8988T (cell line): ENCODE measurements at places on chromosomes 6 and 20.

DNA sequence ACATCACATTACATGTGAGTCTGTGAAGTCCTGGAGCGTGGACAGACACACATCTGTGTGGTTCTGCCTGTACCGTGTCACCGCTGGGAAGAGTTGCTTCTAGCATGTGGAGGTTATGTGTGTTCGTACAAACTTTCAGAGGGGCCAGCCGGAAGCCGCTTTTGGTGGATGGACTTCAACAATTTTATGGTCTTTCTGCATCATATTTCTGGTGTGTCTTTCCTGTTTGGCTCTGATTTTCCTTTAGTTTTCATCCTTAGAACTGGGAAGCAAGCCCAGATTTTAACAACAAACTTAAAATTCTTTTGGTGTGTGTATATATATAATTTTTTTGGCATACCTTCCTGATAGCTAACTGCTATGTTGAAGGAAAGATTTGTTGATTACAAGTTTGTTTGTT is 71.2 kb downstream of the TIAM2 start:
- DNase-seq: no peak

- DNase-seq: no peak
These were observed 11.8 kb downstream of the FAM110A start for GRCh38 chr20:845226-845868.

DNA sequence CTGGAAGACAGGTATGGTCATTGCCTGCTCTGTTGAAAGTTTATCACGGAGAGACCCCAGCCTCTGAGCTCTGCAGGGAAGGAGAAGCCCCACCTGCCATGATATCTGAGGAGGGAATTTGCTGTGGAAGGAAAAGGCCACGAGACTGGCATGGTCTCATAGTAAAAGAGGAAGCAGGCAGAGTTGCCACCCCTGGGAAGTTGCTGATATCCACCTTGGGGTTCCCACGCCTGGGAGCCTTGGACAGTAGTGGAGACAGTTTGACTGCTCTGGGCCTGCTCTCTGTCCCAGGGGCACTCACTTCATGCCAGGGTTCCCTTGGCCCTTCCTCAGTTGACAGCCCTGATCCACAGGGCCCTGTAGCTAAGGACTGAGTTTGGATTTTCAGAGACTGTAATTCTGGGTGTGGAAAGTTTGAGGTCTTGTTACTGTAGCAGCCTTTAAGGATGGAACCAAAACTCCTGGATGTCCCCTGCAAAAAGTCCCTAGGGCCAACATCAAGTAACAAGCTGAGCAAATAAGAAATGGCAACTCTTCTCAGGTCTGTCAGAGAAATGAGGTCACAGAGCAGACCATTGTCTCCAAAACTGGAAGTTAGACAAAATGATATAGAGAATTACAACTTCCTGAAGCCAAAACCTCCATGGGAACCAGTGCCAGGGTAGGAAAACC is 6.9 kb upstream of the SIRPB1 start:
- DNase-seq: no peak

DNA sequence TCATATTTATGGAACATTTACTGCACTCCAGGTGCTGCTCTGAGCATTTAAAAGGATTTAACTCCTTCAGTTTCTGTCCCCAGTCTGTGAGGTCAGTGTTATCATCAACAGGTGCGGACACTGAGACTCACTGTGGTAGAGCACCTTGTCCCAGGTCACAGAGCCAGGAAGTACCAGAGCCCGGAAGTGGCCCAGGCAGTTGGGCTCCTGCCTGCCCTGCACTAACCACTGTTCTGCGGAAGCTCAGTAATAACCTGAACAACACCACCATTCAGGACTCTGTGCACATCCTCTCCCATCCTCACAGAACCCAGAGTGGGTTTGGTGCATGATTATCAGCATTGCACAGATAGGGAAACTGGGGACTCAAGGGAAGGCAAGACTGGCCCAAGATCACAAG is 16.8 kb upstream of the SIRPG start:
- no peak for DNase-seq

- DNase-seq: no peak
These were observed 28.6 kb downstream of the GNAS-AS1 start for GRCh38 chr20:58822149-58822548.

DNA sequence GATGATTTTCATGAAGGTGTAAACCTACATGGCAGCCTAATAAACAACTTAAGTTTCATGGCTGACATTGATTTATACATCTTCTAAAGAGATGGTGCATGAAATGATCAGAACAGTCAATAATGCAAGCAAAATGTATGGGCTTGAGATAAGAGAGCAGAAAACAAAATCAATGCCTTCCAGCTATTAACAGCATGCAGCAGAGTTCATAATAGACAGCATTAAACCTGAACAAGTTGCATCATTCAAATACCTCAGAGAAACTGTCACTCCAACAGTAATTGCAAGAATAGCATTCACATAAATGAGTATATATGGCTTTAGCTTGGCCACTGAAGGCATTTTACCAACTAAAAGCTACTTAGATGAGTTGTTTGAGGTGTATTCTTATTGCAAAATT is 319.6 kb upstream of the ARID1B start:
- DNase-seq: no peak

DNA sequence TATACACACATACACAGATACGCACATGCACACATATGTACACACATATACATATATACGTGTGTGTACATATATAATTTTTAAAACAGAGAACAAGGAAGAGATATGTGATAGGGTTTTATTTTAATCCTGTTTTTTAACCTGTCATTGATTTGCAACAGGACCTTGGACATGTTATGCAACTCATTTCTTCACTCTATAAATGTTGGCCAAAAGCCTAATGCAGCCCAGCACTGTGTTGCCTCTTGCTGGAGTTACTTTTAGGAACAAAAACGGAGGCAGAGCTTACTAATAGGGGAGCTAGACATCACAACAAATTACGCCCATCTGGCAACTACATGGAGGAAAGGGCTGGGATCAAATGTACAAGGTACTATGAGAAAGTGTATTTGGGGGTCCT is 179.9 kb upstream of the TAB2 start:
- no peak for DNase-seq

DNA sequence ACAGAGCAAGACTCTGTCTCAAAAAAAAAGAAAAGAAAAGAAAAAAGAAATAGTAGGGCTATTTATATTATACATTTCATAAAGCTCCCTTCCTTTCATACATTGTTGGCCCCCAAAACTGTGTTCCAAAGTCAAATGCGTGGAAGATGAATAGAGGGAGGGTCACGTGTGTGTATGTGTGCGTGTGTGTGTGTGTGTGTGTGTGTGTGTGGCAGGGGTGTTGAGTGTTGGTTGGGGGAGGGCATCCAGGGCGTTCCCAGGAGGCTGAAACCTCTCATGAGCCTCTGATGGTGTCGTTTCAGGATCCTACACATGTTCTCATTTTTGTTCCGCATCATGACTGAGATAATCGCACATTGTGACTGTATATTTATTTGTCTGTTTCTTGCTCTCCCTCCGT is 7.8 kb upstream of the BPIFB1 start:
- DNase-seq: no peak

GRCh38 chr6:63558278-63558677 is 14.0 kb upstream of the LOC128125822 start:
- DNase-seq: no peak

DNA sequence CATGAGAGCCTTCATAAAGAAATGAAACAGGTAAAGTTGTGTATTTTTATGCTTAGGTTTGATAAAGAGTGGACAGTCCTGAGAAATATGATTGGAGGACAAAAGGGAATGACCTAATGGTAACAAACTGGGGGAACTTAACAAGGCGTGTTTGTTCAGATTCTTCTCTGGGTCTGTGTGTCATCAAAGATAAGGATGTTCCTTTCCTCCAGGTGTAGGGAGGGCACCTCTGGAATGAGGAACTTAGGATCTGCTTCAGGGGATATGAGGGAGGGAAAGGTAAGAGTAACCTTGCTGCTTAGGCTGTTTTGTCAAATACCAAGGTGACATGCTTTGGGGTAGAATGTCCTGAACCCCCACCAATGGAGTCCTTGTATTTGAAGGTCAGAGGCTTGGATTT is 291.9 kb downstream of the KCNQ5 start:
- DNase-seq: no peak

DNA sequence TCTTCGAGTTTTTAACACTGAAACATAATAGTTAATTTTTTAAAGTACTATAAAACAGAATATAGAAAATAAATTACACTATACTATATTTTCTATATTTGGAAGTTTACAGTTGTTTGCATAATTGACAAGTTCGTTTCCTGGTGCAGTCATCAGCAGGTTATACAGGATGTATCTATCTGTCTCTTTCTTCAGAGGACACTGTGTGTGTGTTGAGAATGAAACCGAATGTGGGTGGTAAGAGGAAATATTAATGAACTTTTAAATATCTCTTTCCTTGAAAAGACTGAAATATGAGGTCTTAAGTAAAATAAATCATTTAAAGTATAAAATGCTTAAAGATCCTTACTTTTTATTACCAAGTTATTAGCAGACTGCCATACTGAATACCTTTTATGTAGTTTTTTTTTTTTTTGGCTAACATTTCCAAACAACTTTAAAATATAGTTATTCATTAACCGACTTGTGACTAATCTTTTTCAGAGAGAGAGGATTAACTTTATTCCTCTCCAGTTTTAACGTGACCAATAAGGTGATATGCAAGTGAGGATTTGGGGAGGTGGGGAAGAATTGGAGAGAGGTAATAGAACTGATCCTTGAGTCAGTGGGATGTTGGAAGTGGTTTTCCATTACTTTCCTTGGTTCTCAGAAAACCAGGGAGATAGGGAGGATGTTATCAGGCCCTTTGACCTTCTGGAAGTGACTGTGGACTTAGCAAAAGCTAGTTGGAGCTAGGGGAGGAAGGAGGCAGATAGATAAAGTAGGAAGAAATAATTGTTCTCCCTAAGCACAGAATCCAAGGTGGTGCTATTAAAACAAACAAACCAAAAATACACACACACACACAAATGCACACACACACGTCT is 380.0 kb upstream of the FLRT3 start:
- DNase-seq: no peak

DNA sequence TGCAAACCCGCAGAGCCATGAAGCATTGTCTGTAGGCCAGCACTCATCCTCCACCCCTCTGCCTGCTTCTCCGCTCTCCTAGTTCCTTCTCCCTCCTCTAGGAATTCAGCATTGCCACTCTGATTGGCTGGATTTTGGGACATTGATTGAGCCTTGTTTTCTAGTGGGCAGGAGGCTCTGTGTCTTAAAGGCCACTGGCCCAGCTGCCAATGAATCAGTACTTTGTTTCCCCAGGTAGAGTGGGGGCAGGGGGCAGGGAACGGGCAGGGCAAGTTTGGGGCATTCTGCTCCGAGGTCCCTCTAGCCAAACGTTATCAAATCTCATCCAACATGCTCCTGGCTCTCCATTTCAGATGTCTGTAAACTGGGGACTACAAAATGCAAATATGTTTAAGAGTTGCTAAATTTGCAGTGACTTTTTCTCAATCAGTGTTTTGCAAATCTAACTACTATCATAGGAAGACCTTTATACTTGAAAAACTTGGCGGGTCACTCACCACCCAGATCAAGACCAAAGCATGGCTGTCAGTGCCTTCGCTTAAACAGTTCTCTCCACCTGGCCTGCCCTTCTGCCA is 10.4 kb upstream of the BPI start:
- no peak for DNase-seq

DNA sequence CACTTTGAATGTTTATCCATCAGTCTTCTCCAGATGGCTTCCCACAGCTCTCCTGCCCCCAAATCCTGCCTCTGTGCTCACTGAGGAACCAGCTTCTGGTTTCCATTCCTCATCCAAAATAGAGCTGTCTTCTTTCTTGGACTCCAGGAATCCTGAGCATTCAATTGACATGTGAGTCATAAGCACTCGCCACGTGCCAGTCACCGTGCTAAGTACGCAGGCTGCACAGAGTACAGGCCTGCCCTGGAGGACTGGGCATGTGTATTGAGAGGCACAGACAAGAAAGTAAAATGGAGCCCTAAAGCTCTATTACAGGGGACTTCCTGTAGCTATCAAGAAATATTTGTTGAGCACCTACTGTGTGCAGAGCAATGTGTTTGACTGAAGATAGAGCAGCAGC is 39.7 kb upstream of the LRFN2 start:
- no peak for DNase-seq

DNA sequence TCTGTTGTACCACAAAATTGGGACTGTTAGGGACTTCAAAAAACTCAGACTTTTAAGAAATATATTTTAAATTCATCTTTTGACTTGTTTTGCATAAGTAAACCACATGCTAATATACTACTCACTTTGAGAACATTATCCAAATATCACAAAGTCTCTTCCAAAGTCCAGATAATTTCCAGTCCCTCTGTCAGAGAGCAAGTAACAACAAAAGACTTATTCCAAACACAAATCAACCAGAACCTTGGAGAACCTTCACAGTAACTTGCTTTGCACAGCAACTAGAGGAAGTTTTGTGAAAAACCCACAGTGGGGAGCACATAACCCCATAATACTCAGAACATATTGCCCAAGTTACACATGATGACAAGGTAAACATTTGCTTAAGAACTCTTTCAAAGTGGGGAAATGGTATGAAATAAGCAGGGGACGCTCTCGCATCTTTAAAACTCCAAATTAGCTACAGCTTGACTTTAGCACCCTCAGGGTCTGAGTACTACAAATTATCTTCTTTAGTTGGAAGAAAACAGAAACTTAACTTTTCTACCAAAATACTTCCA is 37.8 kb downstream of the CENPW start:
- DNase-seq: no peak

- no peak for DNase-seq
These were observed 54.4 kb upstream of the CCDC28A start for GRCh38 chr6:138719011-138719635.

GRCh38 chr6:15364401-15365037 is 118.7 kb downstream of the JARID2 start:
- DNase-seq: no peak

GRCh38 chr6:108841377-108841855 is 6.8 kb upstream of the ARMC2 start:
- DNase-seq: no peak

DNA sequence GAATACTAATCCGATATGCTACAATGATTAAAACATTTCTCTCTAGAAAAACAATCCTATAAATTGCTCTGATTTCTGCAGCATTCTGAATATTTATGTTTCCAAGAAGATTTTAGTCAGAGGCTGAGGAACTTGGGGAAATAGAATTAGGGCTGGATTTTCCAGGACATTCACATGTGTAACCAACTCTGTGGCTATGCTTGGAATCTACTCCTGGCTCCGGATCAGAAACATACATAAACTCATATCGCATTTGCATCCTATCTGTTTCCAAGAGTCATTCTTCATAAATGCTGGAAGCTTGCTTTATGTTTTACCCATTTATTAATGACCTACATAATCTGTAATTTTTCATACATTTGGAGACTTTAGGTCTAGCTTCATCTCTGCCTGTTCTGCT is 459.9 kb upstream of the MARCKS start:
- DNase-seq: no peak

GRCh38 chr6:41625442-41625841 is 12.8 kb upstream of the MDFI start:
- no peak for DNase-seq

DNA sequence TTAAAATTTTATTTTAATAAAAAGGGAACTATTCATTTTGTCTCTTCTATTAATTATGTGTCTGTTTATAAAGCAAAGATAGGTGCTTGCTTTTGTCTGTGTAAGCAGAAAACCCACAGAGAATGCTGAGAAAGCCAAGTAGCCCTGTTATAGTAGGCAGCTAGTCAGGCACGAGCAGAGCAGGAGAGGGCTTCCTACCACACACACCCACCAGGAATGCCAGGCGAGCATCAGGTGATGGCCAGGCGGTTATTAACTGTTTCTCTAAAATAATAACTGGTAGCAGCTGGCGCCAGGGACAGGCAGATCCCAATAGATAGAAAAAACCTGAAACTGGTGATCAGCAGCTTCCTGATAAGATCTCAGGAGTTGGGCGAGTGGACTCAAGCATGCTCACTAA is 15.7 kb downstream of the C6orf15 start:
- DNase-seq: no peak
